ENCODE measurements at places on chromosomes 5 and 9.

GRCh38 chr5:35819668-35820067, 37.0 kb upstream of the IL7R start:
- DNase-seq = no peak

GRCh38 chr5:171369056-171369455, 18.6 kb upstream of the NPM1 start:
- no peak for DNase-seq

- DNase-seq = no peak
Observed at GRCh38 chr9:133163504-133164172, at the start of gene GBGT1. Gene GBGT1, minus strand, starts transcription at chr9:133163914. Its CDS starts 1,502 bp downstream, at chr9:133162412.

DNA sequence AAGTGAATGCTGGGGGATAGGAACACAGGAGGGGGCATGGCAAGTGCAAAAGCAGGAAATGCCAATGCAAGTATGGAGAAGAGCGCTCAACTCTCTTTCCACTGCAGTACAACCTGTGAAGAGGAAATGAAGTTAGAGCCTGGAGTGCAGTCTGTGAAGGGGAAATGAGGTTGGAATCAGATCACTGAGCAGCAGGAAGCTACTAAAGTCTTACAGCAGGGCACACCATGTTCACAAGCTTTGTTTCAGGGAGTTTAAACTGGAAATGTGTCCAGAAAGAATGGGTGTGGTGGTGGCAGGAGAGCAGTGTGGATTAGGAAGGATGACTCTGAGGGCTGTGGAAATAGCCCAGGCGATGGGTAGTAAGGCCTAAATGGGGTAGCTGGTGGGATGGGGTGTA, 15.4 kb downstream of the ARHGEF37 start:
- no peak for DNase-seq

DNA sequence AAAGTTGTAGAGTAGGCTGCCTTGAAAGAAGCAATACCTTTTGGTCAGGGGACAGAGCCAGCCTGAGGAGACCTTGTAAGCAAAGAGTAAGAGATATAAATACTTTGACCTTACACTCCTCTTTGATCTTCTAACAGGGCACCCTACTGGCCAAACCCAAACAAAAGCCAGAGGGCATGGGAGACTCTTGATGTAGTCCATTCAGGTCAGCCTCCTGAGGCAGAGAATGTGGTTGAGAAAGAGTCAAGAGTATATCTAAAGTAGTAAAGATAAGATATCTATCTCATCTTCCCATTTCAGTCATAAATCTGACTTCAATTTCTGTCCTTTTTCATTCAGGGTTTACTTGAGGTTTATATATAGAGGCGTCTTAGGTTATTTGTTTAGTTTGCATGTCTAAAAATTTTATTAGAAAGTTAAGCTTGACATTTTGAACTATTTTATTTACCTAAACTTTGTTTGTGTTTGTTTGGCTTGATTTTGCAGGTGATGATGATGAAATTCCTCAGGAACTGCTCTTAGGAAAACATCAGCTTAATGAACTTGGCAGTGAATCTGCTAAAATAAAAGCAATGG, 125.7 kb downstream of the NIPBL start:
- no peak for DNase-seq

DNA sequence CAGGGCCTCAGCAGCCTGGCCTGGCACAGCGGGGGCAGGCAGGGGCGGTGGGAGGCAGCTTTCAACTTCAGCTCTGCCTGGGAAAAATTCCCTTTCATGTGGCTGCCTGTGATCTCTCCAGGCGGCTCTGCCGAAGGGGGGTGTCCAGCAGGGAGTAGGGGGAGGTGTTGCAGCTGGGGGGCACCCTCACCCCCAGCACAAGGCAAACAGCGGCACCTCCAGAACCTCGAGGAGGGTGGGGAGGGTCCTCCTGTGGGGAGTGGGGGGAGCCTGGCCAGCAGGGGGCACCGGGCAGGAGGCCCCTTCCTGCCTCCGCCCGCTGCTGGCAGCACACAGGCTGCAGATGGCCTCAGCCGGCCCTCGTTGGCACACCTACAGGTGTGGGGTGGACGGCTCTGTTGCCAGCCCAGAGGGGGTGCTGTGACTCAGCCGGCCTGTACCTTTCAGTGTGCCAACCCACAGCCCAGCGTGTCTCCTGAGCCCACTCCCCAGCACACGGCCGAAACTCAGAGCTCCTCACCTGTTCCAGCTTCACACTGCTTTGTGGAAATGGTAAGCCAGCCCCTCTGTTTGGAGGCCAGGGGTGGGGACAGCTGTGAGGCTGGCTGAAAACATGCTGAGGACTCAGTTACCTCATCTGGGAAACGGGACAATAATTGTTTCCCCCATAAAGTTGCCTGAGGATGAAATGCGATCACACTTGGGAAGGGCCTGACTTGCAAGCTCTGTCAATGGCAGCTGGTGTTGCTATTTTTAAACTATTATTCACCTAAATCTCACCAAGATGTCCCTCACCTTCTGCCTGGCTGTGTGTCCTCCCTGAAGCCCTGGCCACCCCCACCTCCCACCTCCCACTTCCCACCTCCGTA, 37.0 kb downstream of the CXXC5 start:
- DNase-seq = no peak

- DNase-seq = no peak
Observed at GRCh38 chr9:68457803-68458202, 82.9 kb downstream of the TMEM252 start.

- no peak for DNase-seq
Observed at GRCh38 chr5:3325972-3326840, 269.4 kb upstream of the IRX1 start.

- no peak for DNase-seq
Observed at GRCh38 chr9:29183971-29184370, 1610.7 kb upstream of the C9orf72 start.

Measured in AG09309 (cell line).